ENCODE measurements at places on chromosomes 4 and X. TPM values are rescaled to one million over a fixed set of nuclear protein-coding genes. Genes with fewer than 3 reads are reported as not detected.

DNA sequence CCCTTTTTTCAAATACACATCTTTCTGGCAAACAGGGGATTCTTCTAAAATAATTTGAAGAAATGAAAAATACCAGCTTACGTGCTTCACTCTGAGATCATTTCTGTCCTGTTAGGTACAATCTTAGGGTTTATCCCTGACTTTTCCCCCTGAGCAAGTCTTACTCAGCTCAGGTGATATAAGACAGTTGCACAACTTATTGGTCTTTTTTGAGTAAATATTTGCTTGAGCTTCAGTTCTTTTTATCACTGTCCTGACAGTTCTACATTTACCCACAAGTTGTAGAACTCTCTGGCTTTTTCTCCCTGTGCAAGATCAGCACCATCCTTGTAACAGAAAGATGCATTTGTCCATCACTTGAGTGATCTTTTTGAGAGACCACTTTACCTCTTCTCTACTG, 84.9 kb downstream of the MID1IP1 start:
- DNase-seq, result no peak

DNA sequence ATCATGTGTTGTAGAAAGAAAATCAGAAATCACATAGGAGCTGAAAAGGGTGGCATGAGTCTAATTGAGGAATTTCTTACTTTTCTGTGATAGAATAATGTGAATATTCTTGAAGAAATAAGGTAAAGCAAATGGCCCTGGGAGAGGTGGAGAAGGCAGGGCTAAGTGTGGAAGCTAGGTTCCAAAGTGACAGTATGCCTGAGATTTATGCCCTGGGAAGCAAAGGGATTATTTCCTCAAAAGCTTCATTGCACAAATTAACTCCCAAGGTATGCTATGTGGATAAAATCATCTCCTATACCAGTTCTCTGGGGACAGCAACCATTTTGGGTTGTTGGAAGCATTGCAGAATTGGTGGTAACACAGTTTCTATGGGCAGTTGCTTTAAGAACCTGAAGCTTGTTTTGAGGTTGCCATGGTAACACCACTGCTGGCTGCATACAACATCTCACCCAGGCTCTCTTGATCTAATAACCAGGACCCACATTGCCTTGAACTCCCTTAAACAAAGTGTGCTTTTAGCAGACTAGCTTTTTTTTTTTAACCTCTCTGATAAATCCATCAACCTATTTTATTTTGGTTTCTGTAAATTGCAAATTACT, 21.0 kb downstream of the MAOA start:
- no peak for DNase-seq

DNA sequence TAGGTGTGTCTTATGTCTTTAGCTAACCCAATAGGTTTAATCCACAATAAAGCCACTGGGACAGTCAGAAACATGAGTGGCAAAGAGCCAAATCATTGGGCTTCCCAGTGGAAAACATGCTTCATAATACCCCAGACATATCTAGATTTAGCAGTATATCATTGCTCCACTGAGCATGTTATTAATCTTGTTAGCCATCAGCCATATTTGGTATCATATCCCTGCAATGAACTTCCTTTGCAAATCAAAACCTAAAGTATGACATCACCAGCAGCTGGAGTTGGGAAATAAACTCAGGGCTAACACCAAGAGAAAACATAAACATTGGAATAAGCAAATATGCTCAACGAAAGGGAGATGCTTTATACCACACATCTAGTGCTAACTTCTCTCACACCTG, 280.8 kb upstream of the NOCT start:
- peak; percentile 38 for DNase-seq

DNA sequence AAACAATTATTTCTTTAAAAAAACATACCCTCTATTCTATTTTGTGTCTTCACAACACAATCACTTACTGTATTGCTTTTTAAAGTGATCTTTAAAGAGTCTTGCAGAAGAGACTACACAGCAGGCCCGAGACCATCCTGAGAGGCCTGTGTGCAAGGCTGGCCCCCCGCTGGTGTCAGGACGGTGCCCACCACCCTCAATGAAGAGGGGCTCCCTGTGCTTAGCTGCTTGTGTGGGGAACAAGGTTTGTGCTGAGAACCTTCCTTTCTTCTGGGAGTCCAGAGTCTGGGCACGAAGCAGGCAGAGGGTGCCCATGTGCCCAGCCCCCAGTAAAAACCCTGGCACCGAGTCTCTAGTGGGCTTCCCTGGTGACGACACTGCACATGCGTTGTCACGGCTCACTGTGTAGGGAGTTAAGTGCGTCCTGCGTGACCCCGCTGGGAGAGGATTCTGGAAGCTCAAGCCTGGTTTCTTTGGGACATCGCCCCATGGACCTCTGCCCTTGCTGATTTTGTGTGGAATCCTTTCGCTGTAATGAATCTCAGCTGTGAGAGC, 22.0 kb downstream of the RGS12 start:
- no peak for DNase-seq

DNA sequence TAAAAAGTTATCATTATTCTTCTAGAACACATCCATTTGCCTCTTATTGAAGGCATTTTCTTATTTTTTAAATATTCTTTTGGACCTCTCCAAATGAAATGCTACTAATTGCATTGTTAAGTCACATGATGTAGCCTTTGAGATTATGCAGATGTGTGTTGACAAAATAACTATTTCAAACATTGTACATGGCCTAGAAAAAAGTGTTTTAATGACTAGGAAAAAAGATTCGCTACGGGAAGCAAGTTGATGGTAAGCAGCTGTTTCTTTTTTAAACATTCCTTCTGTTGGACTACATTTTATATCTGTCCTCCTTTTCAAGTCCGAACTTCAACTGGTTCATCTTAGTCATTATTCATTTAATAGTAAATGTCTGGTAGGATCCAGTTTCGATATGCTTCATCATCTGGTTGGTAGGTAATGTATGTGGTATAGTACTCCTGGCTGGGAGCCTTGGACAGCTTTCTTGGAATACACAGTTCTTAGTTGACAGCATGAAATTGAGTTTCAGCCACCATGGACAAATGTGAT, 34.3 kb upstream of the GUCY1A1 start:
- no peak for DNase-seq

DNA sequence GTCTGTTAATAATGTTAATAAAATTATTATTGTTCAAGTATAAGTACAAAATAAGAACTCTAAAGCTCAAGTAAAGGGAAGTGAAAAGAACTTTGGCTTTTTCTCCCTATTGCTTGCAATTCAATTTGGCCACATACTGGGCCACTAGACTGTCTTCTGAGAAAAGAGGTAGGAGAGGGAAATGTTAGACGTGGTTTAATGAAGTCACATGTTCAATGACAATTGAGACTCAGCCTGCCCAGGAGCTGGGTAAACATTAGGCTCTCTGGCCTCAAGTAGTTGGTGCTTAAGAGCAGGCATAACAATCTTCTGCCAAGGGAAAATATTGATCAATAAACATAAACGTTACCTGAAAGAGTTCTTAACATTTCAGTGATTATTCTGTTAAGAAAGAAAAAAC, 15.1 kb upstream of the PRSS12 start:
- no peak for DNase-seq

DNA sequence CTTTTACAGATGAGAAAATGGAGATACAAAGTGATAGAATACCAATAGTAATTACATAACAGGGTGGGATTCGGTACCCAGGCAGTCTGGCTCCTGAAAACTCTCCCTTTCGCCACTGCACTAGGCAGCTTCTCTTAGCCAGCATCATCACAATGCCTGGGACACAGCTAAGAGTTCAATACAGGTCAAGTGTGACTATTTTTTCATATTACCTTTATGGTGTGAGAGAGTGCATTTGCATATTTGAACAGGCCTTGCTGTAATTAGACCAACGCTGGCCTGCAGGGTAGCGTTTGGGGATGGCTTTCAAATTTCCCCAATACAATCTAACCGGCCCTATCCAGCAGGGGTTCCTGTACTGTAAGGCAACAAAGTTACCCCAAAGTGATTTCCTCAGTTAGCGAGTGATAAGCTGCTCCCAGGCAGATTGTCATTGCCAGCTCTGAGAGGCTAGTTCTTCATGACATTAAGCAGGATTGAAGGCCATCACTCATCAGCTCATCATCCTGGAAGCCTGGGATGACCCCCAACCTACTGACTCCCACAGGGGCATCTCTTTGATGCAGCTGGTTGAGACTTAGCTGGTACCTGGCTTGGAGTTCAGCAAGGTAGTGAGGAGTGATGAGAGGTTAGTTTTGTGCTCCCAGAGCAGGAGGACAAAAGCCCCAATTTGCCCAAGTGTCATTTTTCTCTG, 836.8 kb upstream of the LCORL start:
- DNase-seq, result no peak

GRCh38 chr4:163091685-163092034, 75.0 kb downstream of the NAF1 start:
- no peak for DNase-seq

DNA sequence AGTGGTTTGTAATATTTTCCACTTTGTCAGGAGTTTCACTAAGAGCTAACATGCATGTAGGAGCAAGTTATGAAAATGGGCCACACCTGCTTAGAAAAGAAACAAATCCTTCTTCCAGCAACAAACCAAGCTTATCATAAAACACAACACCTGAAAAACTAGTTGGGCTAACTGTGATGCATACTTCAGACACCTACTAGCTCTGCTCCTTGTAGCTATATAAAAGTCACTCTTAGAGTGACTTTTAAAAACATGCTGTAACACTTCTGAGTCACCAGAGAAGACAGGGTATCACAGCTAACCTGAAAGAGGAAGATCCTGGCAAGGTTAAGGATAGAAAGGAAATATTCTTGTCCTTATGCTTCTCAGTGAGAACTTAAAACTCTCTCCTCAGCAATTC, 3.6 kb upstream of the SLAIN2 start:
- no peak for DNase-seq

- no peak for DNase-seq
Observed at GRCh38 chr4:132827522-132827921, 321.6 kb upstream of the PCDH10 start.

- DNase-seq, result no peak
Observed at GRCh38 chr4:138398322-138398721, 156.2 kb upstream of the SLC7A11 start.

- no peak for DNase-seq
Observed at GRCh38 chr4:96786306-96786705, 946.4 kb downstream of the PDHA2 start.

GRCh38 chr4:143455211-143455610, 58.3 kb upstream of the SMARCA5 start:
- DNase-seq, result no peak

DNA sequence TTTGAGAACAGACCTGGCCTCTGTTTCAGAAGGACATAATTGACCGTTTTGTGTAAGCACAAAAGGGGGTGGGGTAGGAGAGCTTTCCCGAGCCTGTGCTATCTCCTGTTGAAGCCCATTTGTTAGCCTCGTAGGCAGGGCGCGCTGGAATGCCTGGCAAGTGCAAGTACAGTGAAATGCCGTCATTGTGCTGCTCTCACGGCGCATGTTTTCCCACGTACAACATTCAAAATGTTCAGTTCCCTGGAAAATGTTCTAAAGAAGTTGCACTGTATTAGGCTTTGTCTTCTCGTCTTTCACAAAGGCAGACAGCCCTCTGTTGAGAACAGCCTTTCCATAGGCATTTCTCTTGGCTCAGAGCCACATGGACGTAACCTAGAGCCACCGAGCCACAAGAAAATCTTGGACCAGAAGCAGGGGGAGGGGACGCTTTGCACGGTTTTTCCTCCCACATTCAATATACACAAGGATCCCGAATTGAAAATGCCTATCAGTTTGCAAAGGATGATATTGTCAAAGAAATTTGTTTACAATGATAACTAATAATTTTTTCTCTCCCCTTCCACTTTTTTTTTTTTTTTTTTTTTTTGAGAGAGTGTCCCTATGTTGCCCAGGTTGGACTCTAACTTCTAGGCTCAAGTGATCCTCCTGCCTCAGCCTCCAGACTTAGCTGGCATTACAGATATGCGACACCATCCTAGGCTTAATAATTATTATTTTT, 54.6 kb upstream of the RAPGEF2 start:
- DNase-seq, result peak; percentile 42

GRCh38 chr4:119314356-119314755, 7.6 kb downstream of the FABP2 start:
- DNase-seq, result peak; percentile 28

DNA sequence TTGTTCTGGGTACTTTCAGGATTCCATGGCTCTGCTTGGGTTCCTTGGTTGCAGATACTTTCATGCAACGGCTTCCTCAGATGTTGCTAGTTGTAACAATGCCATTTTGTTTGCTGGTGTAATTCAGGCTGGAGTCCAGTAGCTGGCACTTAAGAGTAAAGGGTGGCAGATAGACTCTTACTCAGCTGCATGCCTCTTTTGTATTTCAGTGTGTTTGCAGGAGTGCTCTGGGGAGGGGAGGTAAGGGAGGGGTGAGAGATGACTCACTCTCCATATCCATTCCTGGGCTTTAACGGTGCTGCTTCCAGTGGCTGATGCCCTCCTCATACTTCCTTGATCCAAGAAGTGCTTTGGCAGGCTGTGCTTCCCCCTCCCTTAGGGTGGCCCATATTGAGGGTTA, 155.2 kb downstream of the ZNF330 start:
- DNase-seq, result peak; percentile 46

ATOH1 gene
- total RNA-seq, result not detected

AFF2 gene
- 0.13 TPM for total RNA-seq

RAB40AL gene
- total RNA-seq, result not detected

AKAP14 gene
- not detected for total RNA-seq

MEPE gene
- 0.24 TPM for total RNA-seq

SMARCA1 gene
- 58.4 TPM for total RNA-seq

TMEM31 gene
- total RNA-seq, result not detected

APELA gene
- 24.9 TPM for total RNA-seq

BEX5 gene
- total RNA-seq, result not detected

TRPC5OS gene
- total RNA-seq, result not detected

AFM gene
- total RNA-seq, result not detected

ZDHHC15 gene
- not detected for total RNA-seq

RNF175 gene
- total RNA-seq, result not detected

All from SJSA1 (cell line).